Choroid plexus epithelial cell (primary cell): ENCODE measurements at places on chromosomes 7 and 10.
A peak's percentile ranks its signal among the peaks of the same experiment; 100 is the strongest.

GRCh38 chr7:110568388-110568787 is 522.5 kb upstream of the LRRN3 start:
- no peak for DNase-seq

DNA sequence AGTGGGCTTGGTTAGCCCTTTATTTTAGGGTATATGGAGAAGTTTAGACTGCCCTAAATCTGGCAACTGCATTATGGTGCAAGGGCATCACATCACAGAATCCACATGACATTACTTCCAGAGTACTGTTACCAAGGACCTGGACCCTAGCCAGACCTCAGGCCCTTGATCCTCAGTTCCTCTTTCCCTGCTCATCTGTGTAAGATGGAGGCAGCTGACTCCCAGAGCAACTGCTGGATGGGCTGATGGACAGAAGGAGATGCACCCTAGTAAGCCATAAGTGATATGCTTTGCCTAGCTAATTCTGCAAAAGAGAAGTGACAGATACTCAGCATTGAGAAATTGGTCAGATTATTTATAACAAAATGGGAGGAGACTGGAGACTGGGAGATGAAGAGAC is 131.7 kb downstream of the DYNC1I1 start:
- DNase-seq = no peak

- peak; percentile 79 for DNase-seq
These were observed 134.6 kb upstream of the TCF7L2 start for GRCh38 chr10:112815269-112816032.

- no peak for DNase-seq
These were observed 44.1 kb upstream of the ADRB1 start for GRCh38 chr10:113999531-113999930.

DNA sequence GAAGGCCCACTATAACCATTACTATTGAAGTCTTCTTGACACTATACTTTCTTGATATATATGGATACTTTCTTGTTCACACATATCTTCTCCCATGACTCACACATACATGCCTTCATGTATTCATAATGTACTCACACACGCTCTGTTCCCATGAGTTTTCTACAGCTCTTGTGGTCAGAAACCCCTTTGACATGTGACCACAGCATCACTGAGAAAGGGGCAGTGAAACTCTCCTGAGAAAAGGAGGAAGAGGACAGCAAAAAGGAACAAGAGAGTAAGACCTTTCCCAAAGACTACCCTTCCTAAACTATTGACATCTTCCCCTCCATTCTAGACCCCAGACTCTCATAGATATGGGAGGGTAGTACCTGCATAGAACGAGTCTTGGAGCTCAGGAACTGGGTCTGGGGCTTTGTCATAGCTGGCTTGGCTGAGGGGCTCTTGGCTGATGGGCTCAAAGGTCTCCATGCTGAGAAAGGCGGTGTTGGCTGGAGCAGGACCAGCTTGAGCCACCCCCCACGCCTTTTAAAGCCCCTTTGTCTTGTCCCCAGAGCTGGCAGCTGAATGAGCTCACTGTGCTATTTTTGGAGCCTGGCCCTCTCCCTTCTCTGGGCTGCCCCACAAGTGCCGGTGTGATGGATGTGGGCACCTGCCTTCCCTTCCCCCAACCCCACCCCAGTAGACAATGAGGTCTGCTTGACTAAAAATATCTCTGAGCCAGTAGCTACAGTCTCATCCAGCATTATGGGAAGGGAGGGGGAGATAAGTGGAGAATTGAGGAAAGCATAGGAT is 5.1 kb downstream of the SYNPO2L start:
- DNase-seq = peak; percentile 88

DNA sequence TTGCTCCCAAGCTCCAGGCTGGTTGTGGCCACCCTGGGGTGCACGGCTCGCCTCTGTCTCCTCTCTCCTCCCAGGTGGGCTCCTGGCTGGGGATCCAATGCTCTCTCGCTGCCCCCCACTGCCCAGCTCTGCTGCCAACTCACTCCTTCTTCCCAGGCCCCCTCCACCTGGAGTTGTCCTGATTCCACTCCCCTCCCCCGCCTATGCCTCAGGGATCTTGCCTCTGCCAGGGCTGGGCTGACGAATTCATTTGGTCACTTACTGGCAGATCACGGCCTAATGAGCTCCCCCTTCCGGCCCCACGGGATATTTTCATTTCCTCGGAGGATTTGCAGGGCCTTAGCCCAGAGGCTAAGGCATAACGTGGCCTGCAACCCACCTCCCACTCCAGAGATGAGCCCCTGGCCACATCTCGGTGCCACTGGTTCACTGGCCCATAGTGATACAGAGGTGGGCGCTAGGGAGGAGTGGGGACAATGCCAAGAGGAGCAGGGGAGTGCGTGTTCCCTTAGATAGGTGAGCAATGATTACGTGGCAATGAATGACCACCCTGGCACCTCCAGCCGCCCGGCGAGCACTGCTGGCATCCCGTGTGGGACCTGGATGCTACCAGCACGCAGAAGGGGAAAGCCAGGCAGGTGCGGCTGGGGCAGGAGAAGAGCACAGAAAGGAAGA is 344.6 kb upstream of the SHH start:
- peak; percentile 10 for DNase-seq

- peak; percentile 91 for DNase-seq
These were observed 48.3 kb downstream of the ZNF783 start for GRCh38 chr7:149310113-149310836.

GRCh38 chr10:44925224-44925623 is 14.1 kb downstream of the TMEM72 start:
- peak; percentile 45 for DNase-seq

DNA sequence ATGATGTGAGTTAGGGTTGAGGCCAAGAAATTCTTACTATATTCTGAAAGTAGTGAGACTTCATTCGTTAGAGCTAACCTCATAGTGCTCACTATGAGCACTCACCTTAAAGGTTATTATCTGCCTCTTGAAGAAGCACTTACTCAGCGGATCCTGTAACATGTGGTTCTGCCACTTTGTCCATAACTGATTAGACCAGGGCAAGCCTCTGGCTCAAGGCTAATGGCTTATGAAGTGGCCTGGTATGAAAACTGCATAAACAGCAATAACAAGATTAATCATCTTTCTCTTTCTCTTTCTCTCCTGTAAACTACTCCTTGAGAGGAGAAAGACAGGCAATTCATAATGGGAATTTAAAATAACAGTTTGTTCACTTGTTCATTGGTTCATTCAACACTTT is 82.8 kb downstream of the MAPK8 start:
- DNase-seq = no peak
